ENCODE measurements at places on chromosomes 11 and 22.

GRCh38 chr22:48919187-48919590 lies 908.5 kb downstream of the BRD1 start:
- DNase-seq: no peak

DNA sequence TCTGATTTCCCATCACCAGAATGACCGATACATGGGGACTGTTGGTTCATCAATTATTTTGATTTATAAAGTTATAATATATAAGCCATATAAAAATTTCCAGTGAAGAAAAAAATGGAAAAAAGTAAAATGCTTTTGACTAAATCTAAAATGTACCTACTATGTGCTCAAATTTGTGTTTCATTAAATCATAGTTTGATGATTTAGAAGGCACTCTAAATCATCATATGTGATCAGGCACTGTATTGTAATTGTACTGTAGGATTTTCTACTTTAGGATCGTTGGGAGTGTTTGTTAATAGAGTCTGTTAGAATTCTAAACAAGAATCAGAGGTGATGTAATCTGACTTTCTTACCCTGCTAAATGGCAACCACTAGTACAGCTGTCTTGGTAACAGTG lies 2.4 kb downstream of the LIN7C start:
- DNase-seq: no peak

- DNase-seq: peak; percentile 15
Measured at GRCh38 chr11:10568486-10568941, at the start of gene LYVE1. LYVE1 (minus strand) TSS chr11:10568665; CDS start chr11:10568532, 133 bp downstream.

DNA sequence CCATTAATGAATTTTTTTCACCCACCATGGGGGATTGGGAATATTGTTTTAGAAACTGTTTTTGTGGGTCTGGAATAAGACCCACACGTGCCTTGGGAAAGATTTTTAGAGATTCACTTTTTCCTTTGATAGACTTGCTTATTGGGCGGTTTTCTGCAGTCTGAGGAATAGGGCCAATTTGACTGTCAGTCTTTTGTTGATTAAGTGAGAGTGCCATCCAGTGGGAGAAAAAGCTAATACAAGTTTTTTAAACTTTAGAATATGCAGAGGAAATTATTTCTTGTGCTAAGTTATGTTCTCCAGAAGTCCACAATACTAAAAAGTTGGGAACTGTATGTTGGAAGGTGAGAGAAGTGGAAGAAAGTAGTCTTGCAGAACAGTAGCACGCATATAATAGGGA lies 56.1 kb downstream of the PRMT3 start:
- DNase-seq: peak; percentile 47

- DNase-seq: no peak
Measured at GRCh38 chr11:84790849-84791427, 836.2 kb downstream of the DLG2 start.

Measured in iris pigment epithelial cell (primary cell).